ENCODE measurements at places on chromosomes 6 and 20.

- no peak for DNase-seq
Measured at GRCh38 chr20:18978311-18978710, 164.7 kb downstream of the SCP2D1 start.

- DNase-seq = no peak
Measured at GRCh38 chr20:4281258-4282055, 266.1 kb upstream of the RNF24 start.

DNA sequence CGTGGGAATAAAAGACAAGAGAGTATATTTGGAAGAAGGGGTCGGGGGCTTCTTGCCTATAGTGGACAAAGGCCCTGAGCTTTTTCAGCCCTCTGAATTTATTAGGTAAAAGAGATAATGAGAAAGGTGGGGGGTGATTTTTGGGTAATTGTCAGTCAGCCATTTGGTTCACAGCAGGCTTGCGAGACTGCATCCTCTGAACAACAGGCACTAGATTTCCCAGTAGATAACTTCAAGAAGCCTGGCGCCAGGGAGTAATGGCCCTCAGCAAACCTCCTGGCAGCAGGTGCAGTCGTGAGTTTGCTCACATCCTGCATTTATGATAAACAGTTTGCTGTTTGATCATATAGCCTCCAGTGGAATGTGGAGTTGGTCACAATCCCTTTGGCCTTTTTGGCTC is 609.0 kb downstream of the DHX35 start:
- DNase-seq = no peak

DNA sequence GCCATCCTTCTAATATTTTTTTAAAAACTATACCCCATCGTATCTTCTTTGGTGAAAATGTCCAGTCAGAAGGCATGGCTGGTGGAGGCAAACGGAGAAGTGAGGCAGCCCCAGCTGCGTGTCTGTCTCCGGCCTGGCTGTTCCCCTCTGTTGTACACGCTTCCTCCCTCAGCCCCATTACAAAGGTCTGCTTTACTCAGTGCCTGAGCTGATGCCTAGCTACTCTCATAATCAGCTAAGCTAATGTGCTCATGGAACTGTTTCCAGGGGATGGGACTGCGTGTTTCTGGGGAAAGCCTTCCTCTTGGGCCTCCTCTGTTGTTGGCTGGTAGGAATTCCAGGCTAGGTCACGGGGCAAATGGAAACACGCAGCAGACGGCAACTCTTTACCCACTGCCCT is 67.3 kb downstream of the PPP1R3G start:
- DNase-seq = no peak

DNA sequence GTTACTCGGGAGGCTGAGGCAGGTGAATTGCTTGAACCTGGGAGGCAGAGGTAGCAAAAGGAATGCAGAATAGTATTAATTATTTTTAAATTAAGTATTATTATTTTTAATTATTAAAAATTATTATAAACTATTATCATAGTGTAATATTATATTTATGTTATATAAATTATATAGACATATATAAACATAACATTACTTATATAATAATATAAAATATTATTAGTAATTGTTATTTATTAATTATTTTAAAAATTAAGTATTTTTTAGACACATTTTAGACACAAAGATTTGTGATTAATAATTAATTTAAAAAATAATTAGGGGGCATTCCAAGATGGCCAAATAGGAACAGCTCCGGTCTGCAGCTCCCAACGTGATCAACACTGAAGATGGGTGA is 31.7 kb upstream of the TGM3 start:
- no peak for DNase-seq

DNA sequence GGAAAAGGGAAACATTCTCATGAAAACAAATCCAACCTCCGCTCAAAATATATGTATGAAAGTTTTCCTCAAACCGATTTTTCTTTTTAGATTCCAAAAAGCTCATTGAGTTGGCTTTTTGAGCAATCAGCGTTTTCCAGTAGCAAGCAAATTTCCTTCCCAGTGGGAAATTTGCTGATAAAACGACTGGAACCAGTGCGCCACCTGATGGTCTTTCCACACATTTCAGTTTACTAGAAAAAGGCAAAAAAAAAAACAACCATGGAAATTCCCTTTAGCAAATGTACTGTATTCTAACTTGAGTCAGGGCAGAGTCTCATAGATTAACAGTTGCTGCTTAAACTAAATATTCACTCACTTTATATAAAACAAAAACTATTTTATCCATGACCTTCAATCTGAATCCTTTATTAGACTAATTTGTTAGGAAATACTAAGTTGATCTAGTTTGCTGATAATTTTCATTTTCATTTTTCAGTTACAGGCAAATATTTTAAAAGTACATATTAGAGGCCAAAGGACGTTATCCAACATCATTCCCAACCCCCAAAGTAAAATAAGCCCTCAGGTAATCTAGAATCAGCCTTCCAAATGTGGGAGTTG is 271.5 kb downstream of the FOXA2 start:
- DNase-seq = no peak

- DNase-seq = no peak
Measured at GRCh38 chr20:10710991-10711775, 37.4 kb upstream of the JAG1 start.

DNA sequence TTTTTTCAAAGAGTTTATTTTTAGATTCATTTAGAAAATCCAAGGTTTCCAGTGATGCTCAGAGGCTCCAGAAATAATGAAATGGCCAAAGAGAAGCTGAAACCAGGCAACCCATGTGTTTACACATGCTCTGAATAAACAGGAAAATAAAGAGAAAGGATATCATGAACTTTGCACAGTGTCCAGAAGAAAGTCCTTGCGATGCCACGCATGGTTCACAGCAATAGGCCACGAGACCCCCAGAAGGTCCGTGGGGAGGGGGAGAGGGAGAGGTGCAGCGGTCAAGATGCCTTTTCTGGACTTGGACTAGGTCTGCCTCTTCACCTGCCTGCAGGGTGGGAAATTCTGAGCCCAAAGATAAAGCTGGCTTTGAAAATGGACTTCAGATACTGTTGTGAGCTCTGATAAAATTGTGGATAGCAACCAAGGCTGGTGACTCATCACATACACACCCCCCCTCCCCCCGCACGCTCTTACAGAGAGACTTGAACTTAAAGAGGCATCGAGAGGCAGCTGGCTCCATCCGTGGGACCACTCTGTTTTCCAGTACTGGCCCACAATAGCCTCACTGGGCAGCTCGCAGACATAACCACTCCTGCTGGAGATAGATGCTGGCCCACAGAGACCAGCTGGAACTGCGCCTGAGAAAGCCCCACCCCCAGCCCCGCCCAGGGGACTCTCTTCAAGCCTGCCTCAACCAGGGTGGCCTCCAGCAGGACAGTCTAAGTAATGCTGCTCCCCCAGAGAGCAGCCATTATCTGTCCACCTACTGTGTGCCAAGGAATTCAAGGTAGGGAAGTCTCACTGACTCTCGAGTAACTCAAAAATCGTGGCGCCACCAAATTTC is 21.2 kb upstream of the NFATC2 start:
- DNase-seq = no peak

DNA sequence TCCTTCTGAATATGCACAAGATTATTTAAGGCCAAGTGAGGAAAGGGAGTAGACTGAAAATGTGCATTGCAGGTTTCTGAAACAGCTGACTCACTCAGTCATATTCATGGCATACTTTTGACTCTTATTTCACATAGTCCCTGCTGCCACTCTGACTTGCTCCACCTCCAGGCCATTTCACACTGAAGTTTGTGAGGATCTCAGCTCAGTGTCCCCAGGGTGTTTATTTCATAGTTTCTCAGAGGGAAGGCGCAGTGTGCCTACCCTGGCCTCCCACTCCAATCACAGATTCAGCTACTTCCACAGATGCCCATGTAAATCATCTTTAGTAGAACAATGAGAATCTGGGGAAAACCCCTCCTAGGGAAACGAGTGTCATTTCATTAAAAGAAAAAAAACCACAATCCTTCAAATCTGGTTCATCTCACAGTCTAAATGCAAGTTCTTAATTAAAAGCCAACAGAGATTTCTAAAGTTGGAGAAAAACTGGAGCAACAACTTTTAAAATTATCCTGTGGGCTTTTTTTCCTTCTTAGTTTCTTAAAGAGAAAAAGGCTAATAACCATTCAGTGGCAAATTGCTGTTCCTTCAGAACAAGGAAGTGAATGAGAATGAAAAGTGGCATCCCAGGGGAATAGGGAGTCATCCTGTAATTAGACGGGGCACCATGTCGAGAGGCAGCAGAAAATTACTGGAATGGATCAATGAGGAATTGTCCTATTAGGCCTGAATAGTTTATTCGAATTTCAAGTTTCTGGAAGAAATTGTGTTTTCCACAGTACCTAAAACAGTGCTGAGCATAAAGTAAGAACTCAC is 133.6 kb downstream of the TFAP2B start:
- DNase-seq = no peak

DNA sequence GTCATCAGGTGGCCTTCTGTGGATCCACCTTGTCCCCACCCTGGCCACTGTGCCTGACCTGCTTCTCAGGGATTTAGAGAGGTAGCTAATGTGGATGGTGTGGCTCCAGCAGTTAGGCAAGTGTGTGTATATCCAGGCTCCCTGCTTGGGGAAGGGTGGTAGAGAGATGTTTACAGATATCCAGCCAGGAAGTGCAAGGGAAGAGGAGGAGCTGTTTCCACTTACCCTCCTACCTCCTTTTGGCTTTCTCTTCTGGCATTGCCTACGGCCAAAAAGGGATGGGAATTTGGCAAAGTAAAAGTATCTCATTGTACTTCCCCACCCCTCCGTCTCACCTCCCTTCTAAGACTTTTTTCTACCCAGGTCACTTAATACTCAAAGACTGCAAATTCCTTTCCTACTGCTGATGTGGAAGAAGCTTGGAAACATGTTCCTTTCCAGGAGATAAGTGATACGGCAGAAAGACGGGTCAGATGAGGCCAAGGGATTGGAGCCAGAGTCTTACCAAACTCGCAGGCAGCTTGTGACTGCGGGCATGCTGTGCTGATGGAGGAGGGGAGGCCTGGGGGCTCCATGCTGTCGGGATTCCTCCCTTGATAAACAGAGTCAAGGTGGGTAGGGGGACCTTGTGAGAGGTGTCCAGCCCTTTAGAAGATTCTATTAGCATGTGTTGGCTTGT is 253.4 kb downstream of the PRL start:
- DNase-seq = no peak

- no peak for DNase-seq
Measured at GRCh38 chr20:48776306-48776705, 51.5 kb downstream of the PREX1 start.

DNA sequence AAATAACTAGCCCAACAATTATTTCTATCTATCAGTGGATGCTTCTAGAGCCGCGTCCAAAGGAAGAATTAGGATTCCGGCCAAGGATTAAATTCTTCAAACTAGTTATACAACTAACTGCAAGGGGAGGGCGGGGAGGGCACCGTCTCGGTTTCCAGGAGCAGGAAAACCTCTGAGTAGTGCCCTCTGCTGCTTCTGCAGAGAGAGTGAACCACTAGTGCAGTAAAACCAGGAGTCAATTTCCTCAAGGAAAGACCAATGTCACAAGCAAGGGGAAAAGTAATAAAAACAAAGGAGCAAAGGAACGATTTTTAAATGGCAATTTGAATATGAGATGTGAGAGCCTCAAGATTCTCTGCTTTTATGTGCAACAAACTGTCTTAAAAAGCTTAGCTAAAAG is 16.5 kb upstream of the UBE2J1 start:
- no peak for DNase-seq

DNA sequence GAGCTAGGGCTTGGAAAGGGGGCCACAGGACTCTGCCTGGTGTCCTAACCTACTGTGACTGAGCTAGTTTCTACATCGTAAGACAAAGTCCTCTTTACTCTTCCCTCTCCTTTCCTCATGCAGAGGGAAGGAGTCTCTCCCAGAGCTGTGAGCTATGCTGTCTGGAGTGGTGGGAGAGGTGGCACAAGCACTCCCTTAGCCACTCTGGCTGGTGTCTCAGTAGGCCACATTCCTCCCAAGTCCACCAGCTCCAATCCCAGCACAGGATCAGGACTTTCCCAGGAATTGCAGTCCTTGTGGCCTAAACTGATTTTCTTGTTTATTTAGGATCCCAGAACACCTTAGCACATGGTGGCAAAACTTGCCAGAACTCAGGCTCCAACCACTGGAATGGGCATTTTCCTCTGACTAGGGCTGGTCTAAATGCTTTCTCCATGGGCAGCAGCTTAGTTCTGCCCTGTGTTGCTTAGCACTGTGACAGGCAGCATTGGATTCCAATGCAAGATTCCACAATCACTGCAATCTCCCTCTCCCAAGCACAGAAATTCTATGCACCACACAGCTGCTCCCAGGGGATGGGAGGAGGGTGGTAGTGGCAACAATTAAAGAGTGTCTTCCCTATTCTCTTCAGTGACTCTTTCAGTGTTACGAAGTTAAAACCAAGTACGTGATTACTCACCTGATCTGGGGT is 733.3 kb downstream of the HACE1 start:
- DNase-seq = no peak

DNA sequence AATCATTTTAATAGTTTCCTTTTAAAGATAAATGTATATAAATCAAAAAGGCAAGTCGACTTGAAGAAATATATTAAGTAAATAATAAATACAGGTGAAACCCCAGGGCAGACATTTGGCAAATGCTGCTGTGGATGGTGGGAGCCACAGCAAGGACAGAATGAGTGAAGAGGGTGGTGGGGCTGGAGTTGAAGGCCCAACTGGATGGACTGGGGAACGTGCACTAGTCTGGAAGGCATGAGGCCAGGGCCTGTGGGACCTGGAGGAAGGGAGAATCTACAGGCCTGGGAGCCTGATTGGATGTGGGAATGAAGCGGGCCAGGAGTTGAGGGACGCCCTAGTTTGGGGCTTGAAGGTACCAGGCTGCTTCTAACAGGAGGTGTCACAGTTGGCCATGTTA is 30.6 kb upstream of the BLCAP start:
- DNase-seq = no peak

DNA sequence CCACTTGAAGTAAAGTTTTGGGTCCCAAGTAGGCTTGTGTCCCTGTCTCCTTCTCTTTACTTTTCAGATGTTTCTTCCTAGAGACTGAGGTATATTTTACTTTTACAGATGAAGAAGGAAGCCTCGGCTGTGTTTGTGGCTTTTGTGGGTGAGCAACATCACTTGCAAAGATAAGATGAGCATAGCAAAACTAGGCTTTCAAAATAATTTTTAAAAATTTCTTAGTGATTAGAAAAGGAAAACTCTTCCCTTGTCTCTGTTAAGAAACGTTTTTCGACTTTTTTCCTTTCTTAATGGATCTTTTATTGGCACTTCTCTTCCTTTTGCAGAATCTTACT is 7.6 kb downstream of the PTPN1 start:
- no peak for DNase-seq

GRCh38 chr6:113481910-113482309 is 375.2 kb upstream of the MARCKS start:
- DNase-seq = no peak

- no peak for DNase-seq
Measured at GRCh38 chr20:13220904-13221297, at the start of gene ISM1. ISM1 (plus strand) TSS chr20:13221274; CDS start chr20:13221777, 503 bp downstream.

- no peak for DNase-seq
Measured at GRCh38 chr6:36073587-36073986, 46.0 kb downstream of the MAPK14 start.

GRCh38 chr20:1651268-1652058 is 6.1 kb downstream of the SIRPG start:
- DNase-seq = no peak

GRCh38 chr6:163720460-163721235 is 306.1 kb downstream of the QKI start:
- no peak for DNase-seq

Measured in NCI-H2107 (cell line).